ENCODE measurements at places on chromosomes 2 and 18.

- DNase-seq: no peak
Measured at GRCh38 chr2:46550686-46551404, 71.5 kb downstream of the TMEM247 start.

- DNase-seq: no peak
Measured at GRCh38 chr18:78596794-78597345, 382.7 kb upstream of the SALL3 start.

GRCh38 chr2:228329282-228329681 lies 147.8 kb upstream of the SPHKAP start:
- peak; percentile 3 for DNase-seq

- no peak for DNase-seq
Measured at GRCh38 chr2:240481720-240482119, 46.3 kb downstream of the GPC1 start.

DNA sequence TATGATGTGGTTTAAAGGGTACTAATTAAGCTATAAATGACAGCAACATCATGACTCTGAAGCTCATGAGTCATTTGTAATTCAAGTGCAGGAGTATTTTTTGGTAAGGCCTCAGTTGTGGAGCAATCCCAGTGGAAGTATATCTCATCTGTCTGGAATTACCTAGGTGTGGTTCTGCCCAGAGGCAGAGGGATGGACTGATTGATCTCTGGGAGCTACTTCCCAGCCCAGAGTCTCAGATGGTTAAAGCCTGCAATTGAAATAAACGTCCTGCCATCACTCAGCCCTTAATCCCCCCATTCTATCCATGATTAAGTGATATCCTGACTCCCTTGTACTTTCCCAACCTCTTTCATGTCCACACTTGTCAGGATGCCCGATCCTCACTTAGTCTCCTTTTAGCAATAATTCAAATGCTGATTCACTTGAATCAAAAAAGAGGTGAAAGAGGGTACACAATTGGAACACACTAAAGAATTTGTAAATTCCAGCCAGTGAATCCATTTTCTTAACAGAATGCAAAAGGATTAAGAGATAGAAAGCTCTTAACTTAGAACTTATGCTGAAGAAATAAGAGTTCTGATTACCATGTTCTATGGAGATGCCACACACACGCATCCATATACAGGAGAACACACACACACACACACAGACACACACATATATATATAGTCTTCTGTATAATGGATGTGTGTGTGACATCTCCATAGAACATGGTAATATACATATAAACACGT lies 664.4 kb downstream of the NYAP2 start:
- DNase-seq: no peak

- DNase-seq: no peak
Measured at GRCh38 chr18:31538837-31539236, 40.9 kb downstream of the DSG2 start.

DNA sequence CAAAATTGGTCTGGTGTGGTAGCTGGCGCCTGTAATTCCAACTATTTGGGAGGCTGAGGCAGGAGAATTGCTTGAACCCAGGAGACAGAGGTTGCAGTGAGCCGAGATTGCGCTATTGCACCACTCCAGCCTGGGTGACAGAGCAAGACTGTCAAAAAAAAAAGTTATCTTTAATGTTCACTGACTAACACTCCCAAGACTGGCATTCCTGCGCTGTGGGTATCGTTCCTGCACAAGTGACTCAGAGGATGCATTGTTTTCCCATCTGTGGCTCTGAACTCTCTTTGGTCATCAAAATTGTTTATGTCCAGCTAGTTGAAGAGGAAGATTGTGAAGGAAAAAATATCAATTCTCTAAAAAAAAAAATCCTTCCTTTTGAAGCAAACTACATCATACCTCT lies 539.0 kb downstream of the SOX11 start:
- no peak for DNase-seq

DNA sequence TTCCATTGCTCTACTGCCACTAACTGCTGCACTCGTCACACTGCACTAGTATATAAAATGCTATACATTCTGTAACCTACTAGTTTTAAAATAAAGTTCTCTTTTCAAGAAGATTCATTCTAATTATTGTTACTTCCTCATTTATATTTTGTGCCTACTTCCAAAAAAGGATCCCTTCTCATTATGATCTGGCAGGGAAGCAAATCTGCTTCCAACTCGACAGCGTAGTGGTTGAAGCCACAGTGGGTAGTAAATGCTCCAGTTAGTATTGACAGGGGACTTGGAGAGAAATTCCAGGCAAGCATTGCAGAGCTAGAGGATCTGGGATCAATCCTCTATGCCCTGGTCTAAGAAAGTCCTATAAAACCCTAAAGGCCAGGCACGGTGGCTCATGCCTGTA lies 53.3 kb upstream of the AP1S3 start:
- no peak for DNase-seq

- DNase-seq: no peak
Measured at GRCh38 chr2:8125741-8126711, 555.8 kb upstream of the ID2 start.

GRCh38 chr2:225288986-225289385 lies 110.5 kb upstream of the NYAP2 start:
- no peak for DNase-seq

DNA sequence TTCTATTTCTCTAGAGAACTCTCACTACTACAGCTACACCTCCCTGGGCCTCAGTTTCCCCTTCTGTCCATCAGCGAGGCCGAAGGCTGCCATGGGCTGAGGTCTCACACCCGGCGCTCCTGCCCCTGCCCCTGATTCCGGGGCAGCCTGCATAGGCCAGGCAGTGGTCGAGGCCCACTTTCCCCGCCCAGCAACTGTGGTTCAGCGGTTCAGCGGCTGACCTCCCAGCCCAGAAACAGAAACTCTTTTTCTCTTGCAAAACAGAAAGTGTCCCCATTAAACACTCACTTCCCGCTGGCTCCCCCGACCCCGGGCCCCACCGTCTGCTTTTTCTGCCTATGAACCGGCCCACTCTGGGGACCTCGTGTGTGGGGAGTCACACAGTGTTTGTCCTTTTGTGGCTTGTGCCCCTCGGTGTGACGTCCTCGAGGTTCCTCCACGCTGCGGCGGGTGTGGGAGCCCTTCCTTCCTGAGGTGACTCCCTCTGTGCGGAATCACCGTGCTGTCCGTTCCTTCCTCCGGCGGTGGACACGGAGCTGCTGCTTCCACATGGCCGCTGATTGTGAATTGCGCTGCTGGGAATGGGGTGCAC lies 16.0 kb downstream of the PDCD1 start:
- peak; percentile 35 for DNase-seq

DNA sequence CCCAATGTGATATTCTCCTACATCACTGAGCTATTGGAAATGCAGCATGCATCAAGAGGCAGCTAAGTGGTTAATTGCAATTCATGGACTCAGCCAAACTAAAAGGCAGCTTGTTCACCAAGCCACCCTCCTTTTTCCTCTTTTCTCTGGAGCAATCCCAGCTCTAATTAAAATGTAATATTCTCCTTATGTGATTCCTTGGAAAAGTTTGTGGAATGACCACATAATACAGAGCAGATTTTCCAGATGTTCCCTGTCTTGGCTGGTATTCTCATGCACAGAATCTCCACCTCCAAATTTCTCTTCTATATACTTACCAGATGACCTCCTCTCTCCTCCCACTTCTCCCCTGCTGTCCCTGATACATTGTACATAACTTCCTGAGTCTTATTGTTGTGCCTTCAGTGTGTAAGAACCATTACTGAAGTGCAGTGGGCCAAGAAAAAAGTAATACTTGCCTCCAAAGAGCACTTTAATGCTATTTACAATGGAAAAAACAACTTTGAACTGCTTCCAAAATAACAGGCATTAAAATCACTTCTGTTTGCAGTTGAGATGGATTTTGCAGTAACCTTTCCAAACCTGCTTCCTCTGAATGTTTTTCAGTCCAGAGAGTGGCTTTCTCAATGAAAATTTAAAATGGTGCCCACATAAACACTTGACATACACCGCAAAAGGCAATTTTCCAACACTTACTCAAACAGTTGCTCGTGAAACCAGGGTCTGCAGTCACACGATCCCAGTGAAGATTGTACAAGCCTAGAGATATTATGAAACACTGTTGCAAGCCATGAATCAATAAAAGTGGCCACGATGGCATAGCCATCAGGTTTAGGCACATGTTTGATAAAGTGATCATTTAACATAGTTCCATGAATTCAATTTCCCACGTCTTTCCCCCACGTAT lies 258.0 kb downstream of the MTX2 start:
- no peak for DNase-seq

DNA sequence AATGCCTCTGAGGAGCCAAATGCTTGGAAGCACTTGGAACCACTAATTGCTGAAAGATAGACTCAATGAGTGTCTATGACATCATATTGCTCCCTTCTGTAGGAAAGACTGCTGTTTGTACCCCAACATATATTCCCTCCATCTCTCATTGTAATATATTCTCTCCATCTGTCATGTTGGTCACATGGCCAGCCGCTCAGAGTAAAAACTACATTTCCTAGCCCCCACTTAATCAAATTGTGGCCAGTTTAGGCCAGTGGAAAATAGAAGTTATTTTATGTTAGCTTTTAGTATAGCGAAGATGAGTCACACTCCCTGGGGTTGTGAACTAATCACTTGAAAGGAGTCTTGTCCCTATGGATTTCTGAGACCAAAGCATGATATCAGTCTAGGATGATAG lies 160.2 kb downstream of the HNMT start:
- DNase-seq: no peak

GRCh38 chr18:79580498-79581171 lies 99.0 kb upstream of the CTDP1 start:
- peak; percentile 7 for DNase-seq

Data from body of pancreas (tissue), 4 donors.